NCI-H2029 treated with DMSO at 0.1 percent for 48 hours (cell line): ENCODE measurements at places on chromosomes 4 and X.

GRCh38 chr4:10366628-10367027, 90.6 kb downstream of the ZNF518B start:
- DNase-seq, result no peak

DNA sequence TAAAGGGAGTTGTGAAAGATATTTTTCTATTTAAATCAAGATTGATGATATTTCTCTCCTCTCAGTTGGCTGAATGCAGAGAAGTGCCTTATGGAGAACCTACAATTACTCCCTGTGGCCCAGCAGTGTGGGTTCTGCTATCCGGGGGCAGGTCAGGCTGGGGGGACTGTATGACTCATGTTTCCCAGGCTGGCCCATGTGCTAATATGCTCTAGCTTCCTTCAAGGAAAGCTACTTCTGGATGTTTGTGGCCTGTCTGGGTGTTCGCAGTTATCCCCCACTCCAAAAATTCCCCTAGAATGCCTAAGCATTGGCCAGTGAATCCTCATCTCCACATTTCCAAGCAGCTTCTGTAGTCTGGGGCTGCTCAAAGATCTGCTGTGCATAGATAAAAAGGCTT, 58.9 kb upstream of the SPP1 start:
- no peak for DNase-seq

DNA sequence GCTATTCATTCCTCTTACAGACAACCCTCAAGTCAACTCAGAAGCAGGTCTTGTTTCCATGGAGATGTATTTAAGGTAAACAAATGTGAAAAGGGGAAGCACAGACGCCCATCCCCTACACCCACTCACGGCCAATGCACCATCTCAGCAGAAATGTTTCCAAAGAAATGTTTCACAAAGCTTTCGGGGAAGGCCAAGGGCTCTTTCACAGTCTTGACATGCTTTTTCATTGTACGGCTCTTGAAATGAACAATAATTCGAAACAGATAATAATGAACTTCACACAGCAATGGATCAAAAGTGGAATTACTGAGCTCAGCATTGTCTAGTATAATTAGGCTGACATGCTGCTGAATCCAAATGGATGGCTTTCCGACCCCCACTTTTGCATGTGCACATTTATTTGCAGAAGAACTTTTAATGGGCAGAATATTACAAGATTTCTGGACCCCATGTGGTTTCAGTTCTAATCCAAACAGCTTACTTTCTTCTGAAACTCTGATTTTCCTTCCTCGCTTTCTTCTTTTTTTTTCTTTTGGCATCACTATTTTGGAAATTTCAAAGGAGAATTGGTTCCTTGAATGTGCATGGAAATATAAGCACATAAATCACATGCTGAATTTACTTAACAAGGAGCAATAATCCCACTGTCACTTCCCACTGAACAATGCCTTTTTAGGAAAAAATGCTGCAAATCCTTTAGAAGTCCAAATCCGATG, 160.9 kb downstream of the SMIM20 start:
- DNase-seq, result no peak

- no peak for DNase-seq
Observed at GRCh38 chr4:21012851-21013331, 312.6 kb downstream of the PACRGL start.

GRCh38 chr4:76607846-76608245, 172.8 kb downstream of the SHROOM3 start:
- DNase-seq, result no peak
